ENCODE measurements at places on chromosomes 7 and 10.

GRCh38 chr10:118475214-118475613, 120.2 kb downstream of the PRLHR start:
- DNase-seq, result no peak

DNA sequence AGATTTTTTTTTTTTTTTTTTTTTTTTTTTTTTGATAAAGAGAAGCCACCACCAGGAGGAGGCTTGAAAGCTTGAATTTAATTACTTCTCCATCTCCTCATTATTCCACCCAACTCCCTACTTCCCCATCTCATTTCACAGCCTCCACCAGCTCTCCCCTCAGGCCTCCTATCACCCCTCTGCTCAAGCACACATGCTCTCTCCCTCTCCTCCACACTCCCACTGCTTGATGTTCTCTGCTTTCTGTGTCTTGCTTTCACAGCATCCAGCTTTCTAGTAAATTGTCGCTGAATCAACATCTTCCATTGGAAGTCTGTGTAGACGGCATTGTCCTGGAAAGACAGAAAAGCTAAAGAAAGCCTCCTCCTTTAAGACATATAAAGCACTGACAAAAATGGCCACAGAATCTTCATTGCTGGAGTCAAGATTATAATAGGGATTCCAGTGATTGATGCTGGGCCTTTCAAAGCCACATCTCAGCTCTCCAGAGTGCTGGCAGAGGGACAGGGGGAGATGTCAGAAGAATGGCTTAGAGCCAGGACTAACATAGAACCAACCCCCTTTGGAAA, 58.3 kb downstream of the DOCK4 start:
- DNase-seq, result no peak

DNA sequence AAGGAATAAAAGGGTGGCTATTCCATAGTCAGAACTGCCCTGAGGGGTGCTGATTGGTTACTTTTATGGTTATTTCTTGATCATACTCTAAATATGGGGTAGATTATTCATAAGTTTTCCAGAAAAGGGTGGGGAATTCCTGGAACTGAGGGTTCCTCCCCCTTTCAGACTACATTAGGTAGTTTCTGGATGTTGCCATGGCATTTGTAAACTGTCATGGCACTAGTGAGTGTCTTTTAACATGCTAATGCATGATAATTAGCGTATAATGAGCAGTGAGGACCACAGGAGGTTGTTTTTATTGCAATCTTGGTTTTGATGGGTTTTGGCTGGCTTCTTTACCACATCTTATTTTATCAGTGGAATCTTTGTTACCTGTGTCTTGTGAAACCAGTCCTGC, 26.5 kb upstream of the POT1 start:
- DNase-seq, result no peak

DNA sequence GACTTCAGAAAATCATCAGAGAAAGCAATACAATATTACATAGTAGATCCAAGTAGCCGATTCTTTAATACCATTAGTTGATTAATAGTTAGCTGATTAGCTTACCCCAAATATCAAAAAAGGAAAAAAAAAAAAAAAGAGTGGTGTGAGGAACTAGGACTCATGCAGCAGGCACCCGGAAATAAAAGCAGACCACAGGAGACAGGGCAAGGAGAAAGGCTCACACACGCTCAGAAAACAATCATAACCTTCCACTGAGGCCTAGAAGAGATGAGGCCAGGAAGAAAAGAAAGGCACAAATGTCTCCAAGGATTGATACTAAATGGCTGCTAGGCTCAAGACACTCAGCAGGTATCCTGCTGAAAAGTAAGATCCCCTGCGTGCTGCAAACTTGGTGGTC, 25.9 kb downstream of the TRDMT1 start:
- DNase-seq, result no peak

- no peak for DNase-seq
These were observed 316.2 kb downstream of the SORCS3 start for GRCh38 chr10:104957178-104957841.

Measured in tongue (tissue), 3 donors.